Activated T-helper 1 cell treated with anti-CD3 and anti-CD28 coated beads, Interleukin-2, amount 50 U/mL, for 16 hours (primary cell): ENCODE measurements at places on chromosomes 3 and 15.

DNA sequence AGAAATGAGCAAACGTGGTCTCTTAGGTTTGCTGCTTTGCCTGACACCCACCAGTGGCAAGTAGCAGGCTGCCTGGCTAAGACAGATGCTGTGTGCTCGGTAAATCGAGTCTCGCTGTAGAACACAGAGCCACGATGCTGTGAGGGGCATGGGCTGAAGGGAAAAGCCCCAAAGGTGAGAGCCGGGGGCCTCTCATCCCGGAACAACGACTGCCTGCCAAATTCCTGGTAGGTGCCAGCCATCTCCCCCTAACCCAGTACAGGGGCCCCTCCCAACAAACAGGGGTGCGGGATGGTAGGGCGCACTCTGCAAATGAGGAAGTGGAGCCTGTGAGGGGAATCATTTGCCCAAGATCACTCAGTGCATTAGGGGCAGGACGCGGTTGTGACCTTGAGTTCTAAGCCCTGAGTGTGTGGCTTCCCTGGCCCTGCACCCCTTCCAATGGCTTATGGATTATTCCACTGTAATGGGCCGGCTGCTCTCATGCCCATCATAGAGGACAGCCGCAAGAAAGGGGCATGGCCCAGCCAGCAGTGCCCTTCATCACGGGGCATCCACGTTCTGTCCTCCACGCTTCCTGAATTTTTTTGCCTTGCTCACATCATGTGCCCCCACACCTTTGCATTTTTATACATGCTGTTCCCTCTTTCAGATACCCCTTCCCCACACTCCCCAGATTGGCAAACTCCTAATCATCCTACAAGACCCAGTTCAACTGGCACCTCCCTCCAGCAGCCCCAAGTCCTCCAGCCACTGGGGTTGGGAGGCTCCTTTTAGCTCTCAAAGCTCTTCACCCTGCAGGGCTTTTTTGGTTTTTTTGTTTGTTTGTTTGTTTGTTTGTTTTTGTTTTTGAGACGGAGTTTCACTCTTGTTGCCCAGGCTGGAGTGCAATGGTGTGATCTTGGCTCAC, 125.4 kb downstream of the NUP210 start:
- DNase-seq = no peak

- DNase-seq = no peak
Measured at GRCh38 chr3:5205165-5205941, 17.8 kb downstream of the EDEM1 start.

DNA sequence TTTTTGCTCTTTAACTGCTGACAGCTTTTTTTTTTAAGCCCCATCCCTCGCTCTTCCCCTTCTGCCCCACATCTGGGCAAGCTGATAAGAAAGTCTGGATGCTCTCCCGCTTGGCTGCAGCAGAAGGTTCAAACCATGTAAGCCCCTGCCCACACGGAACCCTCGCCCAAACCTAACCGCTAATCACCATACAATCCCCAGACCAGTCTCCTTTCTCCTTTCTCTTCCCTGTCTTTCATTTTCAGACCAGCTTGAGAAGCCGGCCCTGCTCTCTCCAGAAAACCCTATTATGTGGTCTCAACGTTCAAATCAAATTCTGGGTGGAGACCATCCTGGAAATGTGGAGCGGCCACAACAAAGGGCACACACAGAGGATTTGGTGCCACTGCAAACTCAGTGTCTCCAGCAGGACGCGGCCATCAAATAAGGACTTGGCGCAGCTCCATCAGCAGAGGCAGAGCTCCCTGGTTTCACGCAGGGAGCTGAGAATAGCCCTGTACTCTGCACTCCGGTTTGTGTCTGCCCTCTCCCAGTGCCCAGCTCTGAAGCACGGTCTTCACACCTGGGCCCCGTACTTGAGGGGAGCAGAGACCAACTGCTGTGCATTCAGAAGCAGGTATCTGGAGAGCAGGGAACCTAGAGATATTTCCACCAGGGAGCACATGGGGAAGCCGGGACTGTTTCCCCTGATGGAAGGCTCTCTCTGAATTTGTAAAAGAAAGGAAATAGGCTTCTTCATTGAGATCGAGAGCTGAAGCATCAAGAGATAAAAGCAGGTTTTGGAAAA, 92.6 kb downstream of the XXYLT1 start:
- no peak for DNase-seq

- DNase-seq = no peak
Measured at GRCh38 chr15:82904574-82904973, 47.9 kb downstream of the HOMER2 start.

GRCh38 chr3:22117751-22118346, 366.8 kb upstream of the ZNF385D start:
- no peak for DNase-seq

DNA sequence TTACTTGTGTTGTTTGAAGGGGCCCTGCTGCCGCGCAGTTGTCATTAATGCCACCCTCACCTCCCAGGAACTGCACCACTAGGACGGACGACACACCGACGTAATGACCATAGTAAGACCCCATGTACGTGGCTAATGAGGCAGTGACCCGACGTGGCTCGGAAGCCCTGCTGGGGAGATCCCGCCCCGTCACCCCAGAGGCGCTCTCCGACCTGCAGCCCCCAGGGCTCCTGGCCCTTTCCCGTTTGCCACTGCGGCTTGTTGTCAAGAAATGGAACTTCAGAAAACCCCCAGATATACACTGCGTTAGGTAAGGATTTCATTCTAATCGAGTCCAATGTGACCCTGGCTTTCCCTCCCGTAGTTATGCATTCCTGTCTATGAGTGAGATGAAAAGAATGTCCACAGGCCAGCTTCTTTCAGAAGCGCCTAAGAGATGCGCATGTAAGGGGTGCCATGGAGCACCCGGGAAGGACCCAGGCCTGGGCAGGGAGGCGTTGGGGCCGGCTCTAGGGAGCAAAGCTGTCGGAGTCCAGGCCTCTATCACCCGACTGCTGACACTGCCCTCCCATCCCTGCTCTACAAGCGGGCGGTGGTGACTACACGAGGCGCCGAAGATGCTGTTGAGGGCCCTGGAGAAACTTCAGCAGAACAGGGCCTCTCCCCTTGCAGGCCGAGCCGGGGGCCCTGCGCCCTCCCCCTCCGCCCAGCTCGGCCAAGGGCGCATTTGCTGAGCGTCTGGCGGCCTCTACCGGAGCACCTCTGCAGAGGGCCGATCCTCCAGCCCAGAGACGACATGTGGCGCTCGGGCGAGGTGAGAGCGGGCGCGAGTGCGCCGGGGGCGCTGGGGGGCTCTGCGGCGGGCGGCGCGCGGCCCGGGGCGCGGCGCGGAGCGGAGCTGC, at the start of gene GABRA5:
TSS of gene GABRA5 (plus strand) at position 765 of the 902 bp plus-strand sequence. CDS start 2,187 bp downstream, outside the sequence.
- no peak for DNase-seq

GRCh38 chr15:48638963-48639362, 6.5 kb downstream of the FBN1 start:
- no peak for DNase-seq
